Progenitor cell of endocrine pancreas (in vitro differentiated cells): ENCODE measurements at places on chromosomes 12 and 14. TPM values are rescaled to one million over a fixed set of nuclear protein-coding genes. Genes with fewer than 3 reads are reported as not detected.

DNA sequence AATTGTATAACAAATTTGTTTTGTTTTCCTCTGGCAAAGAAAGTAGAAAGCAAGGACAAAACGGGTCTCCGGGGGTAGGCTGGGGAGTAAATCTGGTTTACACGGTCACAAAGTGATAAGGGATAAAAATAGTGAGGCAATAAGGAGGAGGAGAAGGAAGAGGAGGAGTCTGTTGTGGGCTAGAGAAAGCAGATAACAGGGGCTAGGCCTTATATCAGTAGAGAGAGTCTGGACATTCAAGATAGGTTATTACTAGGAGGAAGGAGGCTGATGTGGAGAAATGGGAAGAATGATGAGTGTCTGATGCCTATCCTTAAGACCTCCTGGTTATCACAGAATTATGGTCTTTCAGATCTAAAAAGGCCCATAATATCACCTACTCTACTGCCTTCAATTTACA, 83.2 kb upstream of the SSTR1 start:
- DNase-seq: no peak

- DNase-seq: no peak
These were observed 7.9 kb upstream of the TINF2 start for GRCh38 chr14:24250354-24250753.

DNA sequence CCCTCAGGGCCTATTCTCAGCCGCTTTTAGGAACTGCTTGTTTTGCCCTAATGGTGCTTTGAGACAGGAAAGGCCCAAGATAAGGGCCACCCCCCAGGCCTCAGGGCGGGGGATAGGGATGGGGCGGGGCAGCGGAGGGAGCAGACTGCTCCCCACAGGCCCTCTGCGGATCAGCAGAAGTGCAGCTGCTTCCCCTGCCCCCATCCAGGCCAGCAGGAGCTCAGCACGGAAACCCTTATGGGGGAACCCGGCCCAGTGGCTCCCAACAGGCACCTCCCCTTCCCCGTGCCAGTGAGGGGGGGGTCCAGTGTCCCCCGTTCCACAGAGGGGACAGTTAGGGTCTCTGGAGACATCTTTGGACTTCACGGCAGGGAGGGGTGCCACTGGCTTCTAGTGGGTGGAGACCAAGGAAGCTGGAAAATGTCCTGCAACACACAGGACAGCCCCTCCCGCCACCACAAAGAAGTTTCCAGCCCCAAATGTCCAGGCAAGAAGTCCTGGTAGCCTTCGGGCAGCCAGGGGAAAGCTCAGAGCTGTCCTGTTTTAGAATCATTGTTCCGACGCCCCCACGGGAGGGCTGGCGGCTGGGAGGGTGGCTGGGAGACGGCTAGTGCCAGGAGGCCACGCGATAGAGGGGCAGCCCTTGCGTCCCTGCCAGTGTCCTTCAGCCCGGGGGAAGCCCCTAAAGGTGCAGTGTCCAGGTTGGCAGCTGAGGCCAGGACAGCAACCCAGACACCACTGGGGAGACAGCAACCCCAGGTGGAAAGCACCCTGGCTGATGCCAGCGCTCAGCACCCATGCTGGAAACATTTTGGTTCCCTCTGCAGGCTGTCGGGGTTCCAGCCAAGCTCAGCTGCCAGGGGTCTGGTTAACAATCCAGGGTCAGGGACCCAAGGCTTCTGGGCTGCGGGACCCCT, 10.4 kb upstream of the GPR132 start:
- no peak for DNase-seq

- no peak for DNase-seq
These were observed 21.2 kb upstream of the RDH16 start for GRCh38 chr12:56978397-56979138.

DNA sequence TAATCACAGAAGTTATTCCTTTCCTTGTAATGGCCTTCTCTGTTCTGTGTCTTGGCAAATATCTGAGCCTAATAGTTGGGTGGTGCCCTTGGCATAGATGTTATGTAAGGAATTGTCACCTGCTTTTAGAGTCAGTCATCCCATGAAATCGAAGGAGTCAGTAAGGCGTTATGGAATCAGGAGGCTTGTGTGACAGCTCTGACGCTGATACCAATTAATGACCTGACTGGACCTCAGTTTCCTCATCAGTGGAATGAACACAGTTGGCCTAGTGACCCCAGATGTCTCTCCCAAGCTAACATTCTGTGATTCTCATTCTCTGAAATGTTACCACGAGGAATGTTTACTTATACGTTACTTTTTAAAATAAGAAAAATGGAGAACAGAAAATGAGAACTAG, 32.1 kb downstream of the TXNRD1 start:
- no peak for DNase-seq

DNA sequence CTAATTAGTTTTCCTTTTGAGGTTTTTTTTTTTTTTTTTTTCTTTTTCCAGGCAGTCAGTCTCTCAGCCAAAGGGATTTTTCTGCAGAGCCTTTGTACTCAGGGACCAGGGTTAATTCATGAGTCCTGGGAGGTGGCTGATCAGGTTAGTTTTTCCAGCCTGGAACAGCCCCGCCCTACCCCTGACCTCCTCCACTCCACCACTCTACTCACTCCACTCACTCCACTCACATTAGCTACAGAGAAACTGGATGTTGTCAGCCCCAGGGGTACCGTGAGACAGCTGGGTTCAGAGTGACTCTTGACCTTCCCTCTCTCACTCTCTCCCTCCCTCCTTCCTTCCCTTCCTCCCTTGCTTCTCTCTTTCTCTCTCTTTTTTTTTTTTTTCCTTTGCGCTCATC, 161.0 kb downstream of the CRADD start:
- no peak for DNase-seq

- DNase-seq: no peak
These were observed 1003.9 kb downstream of the FLRT2 start for GRCh38 chr14:86533834-86534233.

DNA sequence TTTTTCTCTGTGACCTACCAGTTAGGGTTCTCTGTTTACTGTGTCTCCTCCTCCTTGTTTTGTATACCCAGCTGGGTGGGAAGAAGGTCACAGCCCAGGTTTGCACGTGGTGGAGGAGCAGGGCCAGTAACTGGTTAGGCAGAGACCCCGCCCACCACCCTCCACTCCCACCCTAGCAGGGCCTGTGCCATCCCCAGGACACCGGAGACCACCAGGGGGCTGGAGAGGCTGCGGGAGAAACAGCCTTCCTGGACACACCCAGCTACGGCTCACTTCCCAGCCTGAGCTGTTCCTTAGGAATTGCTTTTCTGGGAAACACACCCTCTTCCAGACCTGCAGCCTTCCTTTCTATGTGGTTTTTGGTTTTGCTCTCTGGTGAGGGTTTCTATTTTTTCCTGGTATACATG, 21.1 kb downstream of the BDKRB2 start:
- DNase-seq: peak; percentile 39

DNA sequence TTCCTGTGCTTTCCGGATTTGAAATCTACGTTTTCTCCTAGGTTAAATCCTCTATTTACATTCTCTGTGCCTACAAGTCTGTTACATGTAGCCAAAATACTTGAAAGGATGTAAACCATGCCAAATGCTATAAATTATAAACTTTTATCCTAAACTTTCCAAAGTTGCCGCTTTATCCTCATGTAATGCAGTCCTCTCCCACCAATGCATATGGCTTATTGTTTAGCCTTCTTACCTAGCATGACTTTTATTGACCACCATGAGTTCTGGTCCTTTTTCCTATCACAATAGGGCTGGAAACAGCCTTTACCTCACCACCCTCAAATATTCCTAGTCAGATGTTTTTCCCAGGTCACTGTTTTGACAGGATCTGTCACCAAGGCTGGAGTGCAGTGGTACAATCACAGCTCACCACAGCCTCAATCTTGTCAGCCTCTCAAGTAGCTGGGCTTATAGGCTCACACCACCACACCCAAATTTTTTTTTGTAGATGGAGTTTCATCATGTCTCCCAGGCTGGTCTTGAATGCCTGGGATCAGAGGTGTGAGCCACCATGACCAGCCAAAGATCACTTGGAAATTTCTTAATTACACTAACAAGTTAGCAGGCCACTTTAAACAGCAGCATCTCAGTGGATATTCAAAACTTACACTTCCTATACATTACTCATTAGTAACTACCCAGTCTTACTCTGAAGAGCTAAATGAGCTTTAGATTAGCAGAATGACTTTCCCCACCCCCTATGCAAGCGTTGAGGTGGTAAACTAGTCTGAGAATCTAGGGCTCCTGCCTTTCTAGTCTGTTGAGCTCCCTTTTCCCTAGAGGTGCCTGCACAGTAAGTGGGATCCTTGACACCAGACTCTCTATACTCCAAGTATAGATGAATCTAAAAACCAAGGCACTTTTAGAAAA, 4.1 kb downstream of the TUBA1B start:
- DNase-seq: no peak

DNA sequence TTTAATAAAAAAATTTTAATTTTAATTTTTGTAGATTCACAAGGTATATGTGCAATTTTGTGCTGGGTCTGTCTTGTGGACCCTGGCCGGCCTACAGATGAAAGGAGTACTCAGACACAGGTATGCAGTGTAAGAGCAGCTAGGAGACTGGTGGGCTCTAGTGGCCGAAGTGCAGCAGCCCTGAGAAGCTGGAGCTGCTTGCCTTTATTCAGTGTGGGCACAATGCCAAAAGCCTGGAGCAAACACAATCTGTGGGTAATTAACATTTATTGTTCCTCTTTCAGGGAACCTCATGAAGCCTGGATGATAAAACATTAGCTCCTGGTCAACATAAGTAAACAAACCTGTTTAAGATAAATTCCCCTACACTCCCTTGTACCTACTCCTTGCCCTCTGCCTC, 135.7 kb upstream of the SEL1L start:
- no peak for DNase-seq

DNA sequence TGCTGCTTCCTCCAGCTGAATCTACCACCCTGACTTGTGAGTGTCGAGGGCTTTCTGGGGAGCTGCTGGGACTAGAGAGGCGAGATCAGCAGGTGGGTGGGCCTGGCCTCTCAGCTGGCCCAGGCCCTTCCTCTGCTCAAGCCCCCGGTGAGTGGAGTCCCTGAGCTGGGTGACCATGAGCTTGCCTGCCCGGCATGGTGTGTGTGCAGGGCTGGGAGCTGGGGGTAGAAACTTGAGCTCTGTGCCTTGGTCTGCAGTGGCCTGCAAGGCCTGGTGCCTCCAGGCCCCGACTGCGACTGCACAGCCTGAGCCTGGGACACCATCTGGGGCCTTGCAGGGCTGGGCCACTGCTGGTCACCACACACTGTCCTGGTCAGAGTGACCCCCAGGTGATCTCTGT, 67.4 kb downstream of the KIF26A start:
- no peak for DNase-seq

DNA sequence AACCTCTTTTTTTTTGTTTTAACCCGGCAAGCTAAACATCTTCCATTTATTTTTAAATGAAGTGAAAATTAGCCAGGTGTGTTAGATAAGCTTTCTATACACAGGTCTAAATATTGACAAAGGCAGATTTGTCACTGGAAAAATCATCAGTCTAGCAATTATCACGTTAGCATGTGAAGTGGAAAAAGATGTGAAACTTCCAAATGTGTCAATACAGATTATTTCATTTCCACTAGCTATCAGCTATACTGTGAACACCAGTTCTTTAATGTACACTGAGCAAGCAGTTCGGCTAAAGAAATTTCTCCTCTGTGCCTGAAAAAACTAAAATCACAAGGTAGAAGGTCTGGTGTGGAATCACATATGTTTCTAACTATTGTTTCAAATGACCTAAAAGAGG, 96.6 kb upstream of the G2E3 start:
- no peak for DNase-seq

- DNase-seq: no peak
These were observed 53.6 kb downstream of the SUSD6 start for GRCh38 chr14:69664865-69665526.

GRCh38 chr12:94792693-94793092, 142.3 kb upstream of the TMCC3 start:
- DNase-seq: no peak

- no peak for DNase-seq
These were observed 66.7 kb upstream of the STXBP6 start for GRCh38 chr14:25116607-25117006.

- DNase-seq: no peak
These were observed 68.0 kb downstream of the PDE3A start for GRCh38 chr12:20436316-20436715.

DNA sequence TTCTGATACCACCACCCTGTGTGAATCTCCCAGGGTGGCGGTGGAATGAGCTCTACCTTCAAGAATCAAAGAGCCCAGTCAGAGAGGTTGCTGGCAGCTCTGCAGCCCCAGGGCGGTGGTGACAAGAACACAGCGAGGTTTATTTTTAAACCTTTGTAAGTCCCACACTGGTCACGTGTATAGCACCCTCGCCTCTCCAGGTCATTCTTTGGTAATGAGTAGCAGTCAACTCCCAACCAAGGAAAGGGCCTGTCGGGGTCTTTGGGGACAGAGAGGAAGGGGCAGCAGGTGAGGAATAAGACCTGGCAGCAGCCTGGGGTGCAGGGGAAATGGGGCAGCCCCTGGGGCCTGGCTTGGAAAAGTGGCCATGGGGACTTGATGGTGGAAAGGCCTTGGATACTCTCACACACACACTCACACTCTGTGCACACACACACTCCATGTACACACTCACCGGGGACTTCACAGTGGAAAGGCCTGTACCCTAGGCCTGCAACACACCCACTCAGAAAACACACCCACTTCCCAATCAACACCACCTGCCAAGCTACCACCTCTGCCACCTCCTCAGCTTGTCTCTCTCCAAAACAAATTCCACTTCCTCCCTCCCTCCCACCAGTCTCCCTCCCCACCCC, 178.6 kb downstream of the DPF3 start:
- DNase-seq: no peak

DNA sequence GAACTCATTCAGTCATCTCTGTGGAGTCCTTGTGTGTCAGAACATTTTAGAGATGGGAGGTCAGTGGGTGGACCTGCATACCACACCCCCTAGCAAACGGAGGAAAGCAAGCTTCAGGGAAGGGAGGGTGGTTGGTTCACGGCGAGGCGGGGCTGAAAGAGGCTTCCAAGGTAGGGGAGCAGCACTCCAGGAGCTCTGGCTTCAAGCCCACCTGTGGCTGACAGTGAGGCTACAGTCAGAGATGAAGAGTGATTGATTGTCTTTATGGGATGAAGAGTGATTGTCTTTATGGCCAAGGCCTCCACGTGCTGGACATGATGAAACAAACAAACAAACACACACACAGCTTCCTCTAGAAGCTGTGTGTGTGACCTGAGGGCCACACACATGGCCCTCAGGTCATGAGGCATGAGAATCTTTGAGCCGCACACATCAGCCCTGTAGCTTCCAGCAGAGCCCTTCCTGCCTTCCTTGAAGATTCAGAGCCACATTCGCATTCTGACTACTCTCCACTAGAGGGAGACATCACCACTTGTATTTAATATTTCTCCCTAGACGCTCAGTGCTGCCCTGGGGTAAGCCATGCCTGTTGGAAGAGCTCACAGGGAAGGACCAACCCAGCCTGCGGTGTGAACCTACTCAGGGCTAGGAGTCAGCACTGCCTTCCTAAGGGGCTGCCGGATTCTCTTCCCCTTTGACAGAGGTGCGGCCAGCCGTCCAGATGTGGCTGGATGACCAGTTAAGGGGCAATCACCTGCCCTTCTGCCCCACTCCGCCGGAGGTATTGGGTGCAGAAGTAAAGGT, 54.4 kb upstream of the KCNA1 start:
- DNase-seq: peak; percentile 69

The IAPP gene
- total RNA-seq: 0.24 TPM in 1 of 2 replicates, not detected in the other

The PYM1 gene
- total RNA-seq: 38.0 and 42.8 TPM in 2 replicates

The PLEKHH1 gene
- 119 and 127 TPM in 2 replicates for total RNA-seq

The OTX2 gene
- 0.27 TPM in 1 of 2 replicates, not detected in the other for total RNA-seq

The PRPF40B gene
- 57.4 and 63.4 TPM in 2 replicates for total RNA-seq

The NFE2 gene
- 17.2 and 17.9 TPM in 2 replicates for total RNA-seq

The MGST1 gene
- 198 and 201 TPM in 2 replicates for total RNA-seq

The PRPH gene
- total RNA-seq: 0.60 and 0.62 TPM in 2 replicates
